ENCODE measurements at places on chromosomes 16 and 17.
A peak's percentile ranks its signal among the peaks of the same experiment; 100 is the strongest.

DNA sequence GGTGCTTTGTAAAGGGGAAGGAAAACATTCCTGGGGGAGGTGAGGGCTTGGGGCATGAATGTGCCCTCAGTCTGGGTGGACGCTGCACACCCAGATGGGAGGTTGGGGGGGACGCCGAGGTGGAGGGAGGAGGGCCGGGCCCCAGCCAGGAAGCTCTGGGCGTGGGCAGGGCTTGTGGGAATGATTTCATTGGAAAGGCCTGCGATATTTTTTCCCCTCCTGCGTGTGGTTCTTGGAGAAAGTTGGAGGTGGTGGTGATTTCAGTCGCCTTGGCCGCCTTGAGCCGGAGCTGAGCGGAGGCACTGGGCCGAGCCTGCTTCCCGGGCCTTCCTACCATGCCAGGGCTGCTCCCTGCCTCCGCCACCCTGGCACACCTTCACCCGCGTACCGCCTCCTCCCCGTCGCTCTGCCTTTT, 26.4 kb upstream of the CLEC18A start:
- peak; percentile 56 for DNase-seq

DNA sequence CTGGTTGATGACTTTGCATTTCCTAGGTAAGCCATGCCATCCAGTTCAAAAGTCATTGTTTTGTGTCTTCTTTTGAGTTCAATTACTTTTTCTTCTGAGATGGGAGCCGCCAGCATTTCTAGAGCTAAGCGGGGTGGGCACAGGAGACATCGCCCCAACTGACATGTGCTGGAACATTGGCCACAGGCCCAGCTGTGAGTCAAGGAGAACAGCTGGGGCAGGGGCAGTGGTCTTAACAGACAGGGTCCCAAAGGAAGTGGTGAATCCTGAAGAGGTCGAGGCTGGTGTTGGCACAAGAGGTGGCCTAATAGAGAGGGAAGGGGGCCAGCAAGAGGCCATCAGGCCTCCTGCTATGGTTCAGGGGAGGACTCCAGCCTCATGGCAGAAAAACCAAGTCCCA, 17.1 kb downstream of the RAB11FIP4 start:
- DNase-seq = no peak

DNA sequence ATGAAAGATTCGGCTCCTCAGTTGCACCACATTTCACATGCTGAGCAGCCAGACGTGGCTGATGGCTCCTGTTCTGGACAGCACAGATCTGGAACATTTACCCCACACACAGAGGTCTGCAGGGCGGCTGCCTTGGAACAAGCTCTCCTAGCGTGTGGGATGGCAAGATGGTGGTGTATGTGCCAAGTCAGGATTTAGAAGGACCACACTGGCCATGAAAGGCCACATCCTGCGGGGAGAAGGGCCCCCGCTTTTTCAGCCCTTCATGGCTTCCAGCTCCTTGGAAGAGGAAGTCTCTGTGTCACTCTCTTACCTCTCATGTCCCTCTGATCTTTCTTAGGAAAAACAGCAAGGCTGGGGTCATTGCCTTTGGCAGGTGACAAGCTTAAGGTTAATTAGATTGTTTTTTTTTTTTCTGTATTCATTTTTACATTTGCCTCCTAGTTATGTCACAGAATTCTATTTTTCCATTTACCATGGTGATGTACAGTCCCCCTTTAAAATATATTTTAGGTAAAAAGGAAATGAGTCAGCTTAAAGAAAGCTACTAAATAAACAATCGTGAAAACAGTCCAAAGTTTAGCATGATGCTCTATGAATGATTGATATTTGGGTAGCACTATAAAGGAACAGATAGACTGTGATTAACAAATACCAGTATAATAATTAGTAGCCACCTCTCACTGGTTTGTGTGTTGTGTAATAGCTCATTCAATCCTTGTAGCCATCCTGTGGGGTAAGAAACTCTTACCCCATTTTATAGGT, 396.6 kb downstream of the CPPED1 start:
- no peak for DNase-seq

DNA sequence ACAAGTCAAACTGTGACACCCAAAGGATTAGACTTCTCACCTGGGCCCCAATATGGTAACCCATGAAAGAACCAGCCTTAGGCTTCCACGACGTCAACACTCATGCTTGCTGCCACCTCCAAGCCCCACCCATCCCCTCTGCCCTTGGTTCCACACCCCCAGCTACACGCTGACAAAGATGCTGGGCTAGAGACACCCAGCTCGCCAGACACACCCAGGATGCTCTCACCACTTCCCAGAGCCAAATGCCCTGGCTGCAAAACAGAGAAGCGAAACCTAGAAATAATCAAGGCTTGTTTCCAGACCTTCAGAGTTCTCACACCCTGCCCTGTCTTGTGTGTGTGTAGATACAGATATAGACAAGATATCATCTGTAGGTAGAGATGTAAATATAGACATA, 26.0 kb upstream of the ADCY9 start:
- DNase-seq = no peak

DNA sequence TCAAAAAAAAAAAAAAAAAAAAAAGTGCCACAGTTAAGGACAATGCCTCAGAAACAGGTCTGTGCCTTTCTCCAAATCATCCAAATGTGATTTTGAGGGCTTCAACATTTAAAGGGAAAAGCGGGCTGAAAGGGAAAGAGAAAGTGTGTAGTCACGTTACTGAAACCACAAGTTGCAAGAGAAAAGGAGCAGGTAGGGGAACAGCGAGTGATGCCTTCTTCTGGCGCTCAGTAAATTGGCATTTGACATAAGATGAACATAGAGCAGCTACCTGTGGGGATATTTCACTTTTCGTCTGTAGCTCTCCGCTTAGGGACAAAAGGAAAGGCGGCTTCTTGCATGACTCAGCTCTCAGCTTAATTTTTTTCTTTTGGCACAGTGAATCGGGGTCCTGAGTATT, 11.1 kb downstream of the CMTM2 start:
- no peak for DNase-seq

GRCh38 chr17:31753011-31753410, 106.0 kb downstream of the COPRS start:
- no peak for DNase-seq

DNA sequence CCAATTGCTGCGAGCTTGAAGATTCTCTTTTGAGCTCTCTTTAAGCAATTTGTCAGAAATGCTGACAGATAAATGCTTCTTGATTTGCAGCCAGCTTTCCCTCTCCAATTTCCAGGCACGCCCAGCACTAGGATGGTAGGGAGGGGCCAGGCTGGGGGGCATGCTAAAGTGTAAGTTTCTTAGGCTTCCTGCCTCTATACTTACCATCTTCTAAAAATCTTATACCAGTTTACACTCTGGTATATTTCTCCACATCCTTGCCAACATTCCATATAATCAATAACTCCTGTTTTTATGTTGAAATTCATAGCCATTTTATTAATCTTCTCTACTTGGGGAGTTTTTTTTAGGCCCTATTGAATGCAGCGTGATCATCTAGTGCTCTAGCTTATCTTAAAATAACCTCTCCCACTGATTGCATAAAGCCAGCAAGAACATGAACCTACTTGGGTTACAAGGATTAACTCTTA, 17.5 kb downstream of the ACSF2 start:
- DNase-seq = no peak

DNA sequence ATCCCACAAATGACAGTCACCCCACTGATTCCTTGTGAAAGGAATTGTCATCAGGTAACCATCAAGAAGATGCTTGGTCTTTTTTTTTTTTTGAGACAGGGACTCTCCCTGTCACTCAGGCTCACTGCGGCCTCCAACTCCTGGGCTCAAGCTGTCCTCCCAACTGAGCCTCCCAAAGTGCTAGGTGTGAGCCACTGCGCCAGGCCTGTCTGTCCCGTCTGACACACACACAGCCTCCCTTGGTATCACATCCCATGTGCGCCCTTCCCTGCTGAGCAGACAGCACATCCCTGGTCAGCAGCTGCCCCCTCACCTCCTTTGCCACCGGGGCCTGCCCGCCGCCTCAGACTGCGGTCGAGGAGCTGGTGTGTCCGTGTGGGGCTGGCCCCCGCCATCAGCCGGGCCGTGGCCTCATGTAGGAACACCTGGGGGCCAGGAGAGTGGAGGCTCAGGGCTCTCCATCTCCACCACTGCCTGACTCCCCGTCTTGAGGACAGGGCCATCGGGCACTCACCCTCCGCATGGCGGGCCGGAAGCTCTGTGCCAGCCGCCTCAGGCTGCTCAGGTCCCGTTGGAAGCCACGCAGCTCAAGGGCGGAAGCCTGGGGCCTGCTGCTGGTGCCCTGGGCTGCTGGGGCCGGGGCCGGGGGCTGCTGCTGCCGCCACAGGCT, 23.6 kb downstream of the SREBF1 start:
- DNase-seq = no peak

DNA sequence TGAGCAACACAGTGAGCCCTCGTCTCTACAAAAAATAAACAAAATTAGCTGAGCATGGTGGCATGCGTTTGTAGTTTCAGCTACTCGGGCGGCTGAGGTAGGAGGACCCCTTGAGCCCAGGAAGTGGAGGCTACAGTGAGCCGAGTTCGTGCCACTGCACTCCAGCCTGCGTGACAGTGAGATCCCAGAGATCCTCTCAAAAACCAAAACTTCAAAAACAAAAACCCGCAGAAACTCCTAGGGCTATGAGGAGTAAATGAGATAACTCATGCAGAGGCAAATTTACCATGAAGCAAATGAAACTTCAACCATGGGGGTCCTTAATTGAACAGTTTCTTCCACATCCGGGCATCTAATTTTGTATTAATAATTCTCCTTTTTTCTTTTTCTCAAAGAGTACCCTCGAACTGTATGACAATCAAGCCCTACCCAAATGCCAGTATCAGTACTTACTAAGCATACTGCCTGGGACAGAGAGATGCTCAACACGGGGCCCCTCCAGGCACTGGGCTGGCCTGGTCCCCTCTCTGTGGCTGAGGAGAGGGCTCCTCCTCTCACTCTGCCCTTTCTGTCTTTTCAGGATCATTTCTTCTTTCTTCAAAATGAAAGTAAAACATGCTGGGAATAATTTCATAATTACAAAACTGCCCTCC, 789 bp upstream of the PIPOX start:
- DNase-seq = no peak

GRCh38 chr16:16083421-16084156, 134.2 kb downstream of the ABCC1 start:
- no peak for DNase-seq

DNA sequence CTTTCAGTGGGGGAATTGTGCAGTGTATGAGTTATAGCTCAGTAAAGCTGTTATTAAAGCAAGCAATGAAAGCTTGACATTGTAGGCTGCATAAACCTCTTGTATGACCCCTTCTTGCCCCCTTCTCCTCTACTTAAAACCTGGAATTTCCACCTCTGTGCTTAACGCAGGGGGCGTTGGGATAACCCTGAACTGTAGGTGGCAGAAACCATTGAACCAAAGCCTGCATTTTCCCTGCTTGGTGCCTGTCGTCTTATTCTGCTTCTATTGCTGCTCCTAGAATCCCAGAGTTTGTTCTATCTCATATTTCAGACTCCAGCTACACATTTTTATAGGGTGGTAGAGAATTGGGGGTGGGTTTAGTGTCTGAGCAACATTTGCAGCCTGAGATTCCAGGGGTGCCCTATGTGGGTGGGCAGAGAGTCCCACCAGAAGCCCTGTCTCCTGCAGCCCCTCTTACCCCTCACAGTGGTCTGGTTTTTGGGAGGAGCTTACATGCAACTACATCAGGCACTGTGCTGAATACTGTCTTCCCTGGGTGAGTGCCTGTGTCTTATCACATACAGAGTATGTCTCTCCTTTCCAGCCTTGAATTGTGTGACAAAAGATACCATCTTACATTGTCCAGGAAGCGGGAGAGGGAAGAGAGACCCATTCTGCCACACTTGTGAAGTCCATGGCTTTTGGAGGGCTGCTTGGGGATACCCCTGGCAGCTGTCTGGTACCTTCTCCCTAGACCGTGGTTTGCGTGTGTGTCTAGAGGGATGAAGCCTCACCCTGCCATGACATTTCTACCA, 407.7 kb upstream of the EEF2KMT start:
- DNase-seq = no peak

DNA sequence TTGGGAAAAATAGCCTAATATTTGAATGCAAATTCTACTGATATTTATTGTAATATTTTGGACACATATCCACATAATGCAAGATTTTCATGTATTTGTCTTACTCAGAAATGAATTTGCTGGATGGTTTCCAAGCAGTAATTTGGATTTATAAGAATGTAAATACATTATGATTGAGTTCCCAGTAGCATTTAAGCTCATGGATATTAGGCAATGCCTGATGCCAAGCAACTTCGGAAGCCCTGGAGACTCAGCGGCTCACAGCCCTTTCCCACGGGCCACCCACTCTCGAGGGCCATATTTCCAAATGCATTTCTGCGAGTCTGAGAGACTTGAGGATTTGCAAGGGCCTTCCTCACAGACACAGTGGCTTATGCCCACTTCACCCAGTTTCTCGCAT, 62.1 kb upstream of the MYOCD start:
- no peak for DNase-seq

DNA sequence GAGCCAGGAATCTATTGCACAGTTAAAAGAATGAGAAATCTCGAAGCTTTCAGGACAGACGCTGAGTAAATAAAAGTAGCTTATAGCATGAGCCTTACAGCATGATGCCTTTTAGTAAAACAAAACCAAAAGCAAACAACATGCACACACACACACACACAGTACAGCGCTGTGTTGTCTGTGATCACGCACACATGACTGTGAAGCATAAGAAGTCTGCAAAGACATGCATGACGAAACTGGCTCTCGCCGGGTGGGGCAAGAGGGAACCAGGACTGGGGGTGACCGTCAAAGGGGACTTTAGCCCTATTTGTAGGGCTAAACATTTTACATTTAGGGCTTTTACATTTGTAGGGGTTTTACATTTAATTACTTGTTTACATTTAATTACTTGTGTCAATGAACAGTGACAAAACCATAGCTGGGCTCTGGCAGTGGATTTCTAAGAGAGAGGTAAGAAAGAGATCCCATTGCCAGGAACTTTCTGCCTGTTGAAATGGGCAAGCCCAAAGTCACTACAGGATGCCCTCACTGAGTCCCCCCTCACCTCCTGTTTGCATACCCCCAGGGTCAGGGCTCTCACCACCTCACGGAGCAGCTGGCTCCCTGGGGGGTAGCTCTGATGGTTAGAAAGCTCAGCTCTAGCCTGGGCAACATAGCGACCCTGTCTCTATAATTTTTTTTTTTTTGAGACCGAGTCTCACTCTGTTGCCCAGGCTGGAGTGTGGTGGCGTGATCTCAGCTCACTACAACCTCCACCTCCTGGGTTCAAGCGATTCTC, 2.0 kb upstream of the TNFRSF13B start:
- DNase-seq = no peak

DNA sequence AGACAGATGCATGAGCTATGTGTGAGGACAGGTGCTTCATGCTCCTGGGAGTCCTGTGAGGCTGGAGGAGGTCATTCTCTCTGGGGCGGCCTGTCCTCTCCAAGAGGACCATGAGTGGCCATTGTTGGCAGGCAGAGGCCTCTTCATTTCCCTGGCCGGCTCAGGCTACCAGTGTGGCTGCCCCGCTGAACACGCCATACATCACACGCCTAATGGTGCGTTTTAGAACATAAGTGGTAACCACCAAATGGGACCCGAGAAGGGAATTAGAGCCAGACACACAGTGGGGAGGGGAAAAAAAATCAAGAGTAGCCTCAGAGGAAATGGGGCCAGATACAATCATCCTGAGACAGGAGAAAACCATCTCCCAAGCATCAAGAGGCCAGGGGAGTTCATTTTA, 140.0 kb downstream of the SPACA3 start:
- DNase-seq = no peak

Data from skeletal muscle cell (primary cell).